Kidney (tissue), 22 donors: ENCODE measurements at places on chromosomes 16 and 17. TPM values are rescaled to one million over a fixed set of nuclear protein-coding genes. Genes with fewer than 3 reads are reported as not detected.

Gene PERCC1
- total RNA-seq = not detected

- no peak overlapping the region for H3K4me3 ChIP-seq
- H3K27me3 ChIP-seq = no peaks in the 10 kb centered on the region
- H3K27ac ChIP-seq = no peak overlapping the region
Observed at GRCh38 chr17:36475346-36475970, 11.0 kb upstream of the ZNHIT3 start.

GRCh38 chr16:57447186-57447962 is at the start of the genes CIAPIN1 and COQ9:
Gene CIAPIN1, minus strand, starts transcription at chr16:57447385. Its CDS starts 6,457 bp downstream, at chr16:57440928.
Gene COQ9, plus strand, starts transcription at chr16:57447479. Its CDS starts 27 bp downstream, at chr16:57447506.
- peak; percentile 98 for DNase-seq
- H3K4me3 ChIP-seq = peak within 1 kb of the TSS; percentile 98
- H3K4me1 ChIP-seq = peaks cover 2% of the 10 kb centered on the region

DNA sequence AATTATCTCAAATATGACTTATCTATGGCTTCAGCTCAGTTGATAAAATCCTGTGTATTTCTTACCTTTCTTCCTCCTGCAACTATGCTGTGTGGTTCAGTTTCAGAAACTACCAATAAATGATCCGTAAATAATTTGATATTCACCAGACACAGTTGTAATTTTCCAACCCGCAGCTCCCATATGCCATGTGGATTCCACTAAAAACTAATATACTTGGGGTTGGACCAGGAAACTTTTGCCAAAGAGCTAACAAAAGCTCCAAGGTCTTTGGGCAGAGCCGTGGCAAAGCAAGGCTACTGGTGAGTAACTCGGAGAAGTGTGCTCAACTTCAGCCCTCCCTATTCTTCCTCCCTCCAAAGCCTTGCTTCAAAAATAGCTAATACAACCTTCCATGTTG is 2.3 kb upstream of the CHST6 start:
- no peaks in the 10 kb centered on the region for H3K36me3 ChIP-seq
- no peak for DNase-seq
- H3K27me3 ChIP-seq = no peaks in the 10 kb centered on the region
- H3K4me3 ChIP-seq = no peak overlapping the region
- no peak overlapping the region for H3K27ac ChIP-seq
